ENCODE measurements at places on chromosomes 12 and 14.

DNA sequence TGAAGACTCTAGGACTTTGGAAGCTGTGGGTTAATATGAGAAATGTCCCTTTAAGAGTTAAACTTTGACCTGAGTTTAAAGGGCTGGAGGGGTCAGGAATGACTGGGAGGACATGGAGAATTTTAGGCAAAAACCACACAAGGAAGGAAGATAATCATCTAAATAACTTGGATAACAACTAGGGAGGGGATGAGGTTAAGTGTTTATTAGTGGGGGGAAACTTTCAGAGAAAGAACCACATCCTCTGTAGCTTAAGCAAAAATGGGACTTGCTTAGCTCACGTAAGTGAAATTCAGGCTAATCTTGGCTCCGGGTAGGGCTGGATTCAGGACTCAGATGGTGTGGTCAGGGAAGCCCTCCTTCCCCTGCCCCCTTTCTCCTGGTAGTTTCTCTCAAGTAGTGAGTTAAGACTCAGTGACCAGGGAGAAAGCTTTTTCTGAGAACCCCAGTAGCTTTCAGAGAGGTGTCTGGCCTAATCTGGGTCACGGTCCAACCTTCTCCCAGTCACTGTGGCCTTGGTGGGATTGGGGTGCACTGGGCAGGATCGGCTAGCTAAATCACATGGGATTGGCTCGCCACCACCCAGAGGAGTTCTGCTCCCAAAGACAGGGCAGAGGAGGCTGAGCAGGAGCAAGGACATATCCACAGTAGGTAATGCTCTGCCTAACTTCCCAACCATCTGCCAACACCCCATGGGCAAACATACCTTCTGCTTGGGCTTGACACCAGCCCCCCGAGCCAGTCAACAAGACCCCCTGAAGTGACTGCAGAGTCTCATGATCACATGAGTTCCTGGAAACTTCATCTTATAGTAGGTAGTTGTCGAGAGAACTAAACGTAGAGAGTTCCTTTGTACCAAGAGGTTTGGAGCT is 52.8 kb downstream of the ARF6 start:
- DNase-seq = no peak

DNA sequence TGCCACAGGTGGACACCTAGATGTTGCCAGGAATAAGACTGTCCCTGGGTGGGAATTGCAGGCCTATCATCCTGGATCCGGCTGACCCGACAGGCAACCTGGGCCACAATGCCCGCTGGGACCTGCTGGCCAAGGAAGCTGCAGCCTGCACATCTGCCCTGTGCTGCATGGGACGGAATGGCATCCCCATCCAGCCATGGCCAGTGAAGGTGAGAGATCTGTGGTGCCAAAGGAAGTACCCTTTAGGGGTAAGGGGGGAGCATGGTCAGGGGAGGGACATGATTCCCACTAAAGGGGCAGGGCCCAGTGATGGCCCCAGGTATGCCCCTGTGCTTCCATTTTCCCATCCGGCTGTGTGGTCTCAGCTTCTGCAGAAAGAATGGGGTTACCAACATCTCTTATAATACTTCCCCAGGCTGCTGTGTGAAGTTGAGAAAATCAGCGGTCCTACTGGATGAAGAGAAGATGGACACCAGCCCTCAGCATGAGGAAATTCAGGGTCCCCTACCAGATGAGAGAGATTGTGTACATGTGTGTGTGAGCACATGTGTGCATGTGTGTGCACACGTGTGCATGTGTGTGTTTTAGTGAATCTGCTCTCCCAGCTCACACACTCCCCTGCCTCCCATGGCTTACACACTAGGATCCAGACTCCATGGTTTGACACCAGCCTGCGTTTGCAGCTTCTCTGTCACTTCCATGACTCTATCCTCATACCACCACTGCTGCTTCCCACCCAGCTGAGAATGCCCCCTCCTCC is 8.6 kb upstream of the OAS2 start:
- DNase-seq = no peak

DNA sequence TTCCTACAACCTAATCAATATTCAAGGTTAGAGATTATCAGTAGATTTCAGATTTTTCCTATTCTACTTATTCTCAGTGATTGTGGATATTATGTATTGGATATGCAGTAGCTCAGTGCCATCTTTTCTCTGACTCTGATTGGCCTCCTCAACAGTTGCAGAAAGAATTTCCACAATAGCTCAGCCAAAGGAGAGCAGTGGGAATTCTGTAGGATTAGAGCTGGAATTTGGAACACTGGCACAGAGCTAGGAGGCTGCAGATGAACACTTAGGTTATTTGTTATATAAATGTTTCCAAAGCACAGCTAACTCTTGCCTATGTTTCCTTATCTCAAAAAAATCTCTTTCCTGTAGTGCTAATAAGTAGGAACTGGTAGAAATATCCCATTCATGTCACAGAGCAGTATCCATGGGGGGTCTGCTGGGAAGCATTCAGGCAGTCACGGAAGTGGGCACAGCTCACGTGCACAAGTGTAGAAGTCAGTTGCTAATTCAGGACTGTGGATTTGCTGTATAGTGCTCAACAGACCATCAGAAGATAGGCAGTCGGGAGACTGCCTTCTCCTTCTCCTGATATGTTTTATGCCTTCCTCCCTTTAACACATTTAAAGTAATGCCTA is 116.2 kb upstream of the TMEM260 start:
- no peak for DNase-seq

DNA sequence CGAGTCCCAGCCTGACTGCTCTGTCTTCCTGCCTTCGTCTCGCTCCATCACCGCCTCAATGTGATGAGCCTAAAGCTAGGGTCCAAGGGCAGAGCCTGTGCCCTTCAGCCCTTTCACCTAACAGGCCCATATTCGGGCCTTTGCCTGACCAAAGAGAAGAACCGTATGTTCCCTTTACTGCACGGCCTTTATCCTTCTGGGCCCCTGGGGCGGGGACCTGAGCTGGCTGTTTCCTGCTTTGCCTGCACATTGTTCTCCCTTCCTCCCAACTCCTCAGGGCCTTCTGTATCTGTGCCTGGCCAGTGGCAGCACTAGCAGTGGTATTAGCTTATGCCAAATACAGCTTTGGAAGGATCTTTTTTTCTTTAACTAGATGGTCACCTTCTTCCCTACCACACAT is 8.5 kb upstream of the MYL6B start:
- DNase-seq = no peak

DNA sequence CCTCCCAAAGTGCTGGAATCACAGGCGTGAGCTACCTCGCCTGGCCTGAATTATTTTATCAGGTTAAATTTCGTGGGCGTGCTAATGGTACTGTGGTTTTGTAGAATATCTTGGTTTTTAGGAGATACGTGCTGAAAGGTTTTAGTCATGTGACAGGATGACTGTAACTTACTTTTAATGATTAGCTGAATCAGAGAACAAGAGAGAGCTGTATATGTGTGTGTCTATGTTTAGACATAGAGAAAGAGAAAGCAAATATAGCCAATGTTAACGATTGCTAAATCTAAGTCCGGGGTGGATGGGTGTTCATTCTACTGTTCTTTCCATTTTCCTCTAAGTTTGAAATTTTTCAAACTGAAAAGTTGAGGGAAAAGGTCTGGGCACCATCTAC is 9.2 kb upstream of the PNMA1 start:
- DNase-seq = no peak

DNA sequence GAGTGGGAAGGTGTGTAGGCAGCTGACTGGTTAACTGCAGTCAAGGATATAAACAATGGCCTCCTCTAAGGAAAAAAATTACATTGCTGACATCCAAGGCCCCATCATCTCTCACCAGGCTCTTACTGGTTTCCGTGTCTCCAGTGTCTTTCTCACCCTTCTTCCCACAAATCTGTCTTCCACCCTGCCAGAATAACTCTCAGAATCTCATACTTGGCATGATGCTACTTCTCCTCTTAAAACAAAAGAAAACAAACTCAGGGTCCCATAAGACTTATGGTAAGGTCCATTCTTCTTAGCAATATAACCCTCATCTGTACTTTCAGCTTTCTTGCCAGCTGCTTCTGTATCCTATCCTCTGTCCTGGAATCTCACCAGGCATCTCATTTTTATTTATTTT is 68.9 kb downstream of the SUSD6 start:
- DNase-seq = no peak

DNA sequence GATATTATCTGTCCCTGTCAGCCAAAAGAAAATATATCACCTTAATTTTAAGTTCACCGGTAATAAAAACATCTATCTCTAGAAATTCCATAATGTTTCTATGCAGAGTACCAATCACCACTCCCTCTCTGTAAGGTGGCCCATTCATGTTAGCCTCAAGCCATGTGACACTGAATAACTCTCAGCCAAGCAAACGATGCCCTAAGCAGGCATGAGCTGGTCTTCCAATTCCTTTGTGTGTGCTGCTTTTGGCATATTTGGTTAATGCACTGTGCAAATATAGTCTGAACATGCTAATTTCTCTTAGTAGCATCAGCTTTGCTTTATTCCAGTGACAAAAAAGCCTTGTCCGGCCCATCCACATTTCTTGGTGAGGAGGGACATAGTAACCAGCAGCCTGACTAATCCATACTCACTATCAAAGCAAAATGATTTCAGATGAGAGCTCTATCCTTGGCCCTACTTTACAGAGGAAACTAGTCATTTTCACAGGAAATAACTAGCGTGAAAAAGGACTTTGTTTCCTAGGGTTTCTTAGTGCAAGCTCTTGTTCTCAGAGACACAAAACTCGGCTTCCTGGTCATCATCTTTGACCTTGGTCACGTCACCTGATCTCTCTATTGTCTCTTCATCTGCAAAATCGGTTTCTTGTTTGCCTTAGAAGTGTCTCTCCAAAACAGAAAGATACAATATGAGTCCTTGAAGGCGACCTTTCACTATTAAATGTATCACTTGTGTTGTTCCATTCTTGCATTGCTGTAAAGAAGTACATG is 59.2 kb upstream of the RTRAF start:
- no peak for DNase-seq

GRCh38 chr12:92466391-92467305 is 236.1 kb upstream of the PLEKHG7 start:
- no peak for DNase-seq

DNA sequence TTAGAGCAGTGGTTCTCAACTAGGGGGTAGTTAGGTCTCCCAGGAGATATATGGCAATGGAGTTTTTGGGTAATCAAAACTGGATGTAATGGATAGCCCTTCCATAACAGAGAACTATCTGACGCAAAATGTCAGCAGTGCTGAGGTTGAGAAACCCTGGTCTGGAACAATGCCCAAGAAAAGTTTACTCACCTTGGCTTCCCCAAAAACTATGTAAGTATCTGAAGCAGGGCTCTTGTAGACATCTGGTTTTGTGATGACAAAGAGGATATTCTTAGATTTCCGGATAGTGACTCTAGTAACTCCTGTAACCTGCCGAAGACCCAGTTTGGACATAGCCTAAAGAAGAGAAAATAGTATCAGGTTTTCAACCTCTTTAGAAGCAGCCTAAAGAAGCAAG is 11.8 kb downstream of the NACA start:
- DNase-seq = no peak

DNA sequence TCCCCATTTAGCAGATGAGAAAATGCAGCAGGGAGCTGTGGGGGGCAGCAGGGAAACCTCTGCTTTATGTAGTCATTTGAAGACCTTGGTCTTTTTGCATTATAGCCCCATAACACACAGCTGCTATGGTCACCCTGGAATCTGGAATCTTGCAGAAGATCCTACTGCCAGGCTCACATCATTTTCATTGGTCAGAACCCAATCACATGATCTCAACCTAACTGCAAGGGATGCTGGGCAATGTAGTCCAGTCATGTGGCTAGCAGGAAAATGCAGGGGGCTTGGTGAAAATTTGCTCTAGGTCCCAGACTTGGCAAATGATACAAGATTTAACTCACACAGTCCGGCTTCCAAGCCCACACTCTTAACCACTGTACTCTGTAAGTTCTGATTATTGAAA is 1028.7 kb downstream of the AACS start:
- DNase-seq = no peak

DNA sequence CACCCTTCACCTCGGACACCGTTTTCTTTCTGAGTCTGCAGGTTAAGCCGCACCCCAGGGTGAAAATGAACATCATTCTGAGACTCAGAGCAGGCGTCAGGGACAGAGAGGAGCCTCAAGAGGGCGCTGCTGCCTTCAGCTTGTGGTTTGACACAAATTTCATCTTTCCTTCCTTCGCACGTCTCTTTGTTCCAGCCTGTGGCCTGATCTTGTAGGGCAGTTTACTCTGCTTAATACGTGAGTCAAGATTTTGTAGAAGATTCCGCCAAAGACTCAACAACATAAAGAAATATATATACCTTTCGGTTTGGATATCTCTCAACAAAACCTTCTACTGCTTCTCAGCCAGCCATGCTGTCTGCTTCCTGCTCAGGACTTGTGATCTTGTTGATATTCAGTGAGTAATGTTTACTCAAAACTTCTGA is 329.3 kb upstream of the OR4E1 start:
- DNase-seq = peak; percentile 14

GRCh38 chr12:38934078-38934584 is 28.7 kb upstream of the CPNE8 start:
- no peak for DNase-seq

DNA sequence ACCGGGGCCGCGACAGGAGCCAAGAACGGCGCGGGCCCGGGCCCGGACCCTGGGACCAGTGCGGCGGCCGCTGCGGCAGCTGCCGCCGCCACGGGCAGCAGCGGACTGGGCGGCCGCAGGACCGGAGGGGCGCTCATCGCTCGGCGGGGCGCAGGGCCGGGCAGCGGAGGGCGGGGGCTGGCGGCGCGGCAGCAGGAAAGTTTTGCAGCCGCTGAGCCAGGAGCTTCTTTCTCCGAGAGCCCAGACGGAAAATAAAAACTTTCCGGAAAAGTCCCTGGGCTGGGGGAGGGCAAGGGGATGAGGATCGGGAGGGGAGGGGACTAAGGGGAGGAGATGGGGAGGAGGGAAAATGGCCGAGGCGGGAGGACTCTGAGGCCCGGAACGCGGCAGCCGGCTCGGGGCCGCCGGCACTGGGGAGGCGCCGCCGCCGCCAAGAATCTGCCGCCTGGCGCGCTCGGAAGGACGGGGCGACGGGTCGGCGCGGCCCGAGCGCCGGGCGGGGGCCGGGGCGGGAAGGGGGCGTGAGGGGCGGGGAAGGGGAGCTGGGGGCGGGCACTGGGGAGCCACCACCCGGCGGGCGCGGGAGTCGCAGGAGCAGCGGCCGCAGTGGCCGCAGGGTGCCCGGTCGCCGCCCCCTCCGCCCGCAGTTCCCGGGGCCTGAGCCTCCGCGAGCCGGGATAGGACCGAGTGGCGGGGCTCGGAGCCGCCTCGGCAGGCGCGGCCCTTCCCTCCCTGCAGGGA is at the start of gene PRKD1:
TSS of gene PRKD1 (minus strand) at position 472 of the 741 bp plus-strand sequence.
- peak; percentile 12 for DNase-seq

GRCh38 chr14:54692284-54692772 is 125.4 kb downstream of the SAMD4A start:
- DNase-seq = no peak

GRCh38 chr14:28999656-29000055 is 233.1 kb downstream of the FOXG1 start:
- DNase-seq = no peak

DNA sequence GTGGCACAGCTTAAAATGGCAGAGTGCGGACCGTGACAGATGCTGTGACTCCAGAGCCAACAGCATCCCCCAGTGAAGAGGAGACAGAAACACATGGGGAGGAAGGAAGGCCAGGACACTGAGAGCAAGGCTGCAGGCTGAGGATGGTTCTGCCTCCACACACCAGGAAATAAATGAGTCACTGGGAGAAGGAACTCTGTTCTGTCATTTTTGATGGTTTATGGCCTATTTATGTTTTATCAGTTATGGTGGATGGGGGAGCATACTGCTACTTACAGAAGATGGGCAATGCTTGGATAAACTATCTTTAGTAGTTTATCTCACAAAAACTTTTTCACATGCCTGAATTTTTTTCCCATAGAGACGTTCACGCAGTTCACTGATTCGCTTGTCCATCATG is 33.8 kb downstream of the ZFYVE21 start:
- no peak for DNase-seq
